ENCODE measurements at places on chromosomes 6 and 20.

GRCh38 chr6:13354331-13355042, 26.1 kb upstream of the TBC1D7 start:
- DNase-seq, result no peak

- DNase-seq, result no peak
These were observed 4.0 kb upstream of the ZMYND8 start for GRCh38 chr20:47360297-47361056.

GRCh38 chr6:157595768-157596167, 214.8 kb downstream of the ZDHHC14 start:
- no peak for DNase-seq

DNA sequence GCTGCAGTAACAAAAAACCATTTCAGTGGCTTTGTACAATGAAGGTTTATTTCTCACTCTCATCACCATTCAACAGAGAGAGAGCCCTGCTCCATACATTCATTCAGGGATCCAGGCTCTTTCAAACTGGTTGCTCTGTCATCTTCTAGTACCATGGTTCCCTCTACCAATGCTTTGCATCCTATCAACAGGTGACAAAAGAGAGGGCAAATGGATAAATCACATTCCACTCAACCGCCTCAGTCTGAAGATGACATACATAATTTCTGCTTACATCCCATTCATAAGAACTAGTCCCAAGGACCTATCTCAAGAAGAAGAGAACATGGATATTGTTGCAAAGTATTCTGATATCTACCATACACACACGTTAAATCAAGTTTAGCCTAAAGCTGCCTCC, 51.6 kb downstream of the IYD start:
- DNase-seq, result no peak

DNA sequence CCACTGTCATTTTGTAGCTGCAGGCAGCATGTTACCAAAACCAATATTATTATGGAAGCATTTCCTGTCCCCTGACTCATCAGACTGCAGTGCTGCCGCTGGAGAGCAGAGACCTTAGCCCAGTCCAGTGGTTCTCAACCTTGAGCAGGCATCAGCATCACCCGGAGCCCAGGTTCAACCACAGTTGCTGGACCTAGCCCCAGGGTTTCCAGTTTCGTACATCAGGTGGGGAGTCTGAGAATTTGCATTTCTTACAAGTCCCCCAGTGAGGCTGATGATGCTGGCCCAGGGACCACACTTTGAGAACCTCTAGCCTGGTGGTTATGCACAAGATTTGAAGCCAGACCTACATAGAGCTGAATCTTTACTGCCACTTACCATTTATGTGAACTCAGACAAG, 47.3 kb downstream of the LY86 start:
- no peak for DNase-seq

- DNase-seq, result no peak
These were observed 45.0 kb upstream of the IRF4 start for GRCh38 chr6:346386-347030.

DNA sequence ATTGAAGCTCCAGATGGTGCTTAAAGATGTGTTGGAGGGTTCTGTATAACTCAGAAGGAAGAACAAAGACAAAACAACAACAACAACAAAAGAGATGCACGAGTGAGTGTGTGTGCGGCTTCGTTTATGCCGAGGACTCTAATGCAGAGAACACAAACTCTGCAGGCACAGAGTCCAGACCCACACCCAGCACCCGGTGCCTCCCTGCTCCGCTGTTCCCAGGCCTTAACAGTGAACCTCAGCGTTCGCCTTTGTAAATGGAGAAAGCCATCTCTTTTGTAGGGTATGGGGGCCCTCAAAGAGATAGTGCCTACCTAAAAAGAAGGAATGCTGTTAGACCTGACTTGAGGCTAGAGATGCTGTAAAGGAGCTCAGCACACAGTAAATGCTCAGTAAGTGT, 243.3 kb downstream of the ERMARD start:
- DNase-seq, result no peak

DNA sequence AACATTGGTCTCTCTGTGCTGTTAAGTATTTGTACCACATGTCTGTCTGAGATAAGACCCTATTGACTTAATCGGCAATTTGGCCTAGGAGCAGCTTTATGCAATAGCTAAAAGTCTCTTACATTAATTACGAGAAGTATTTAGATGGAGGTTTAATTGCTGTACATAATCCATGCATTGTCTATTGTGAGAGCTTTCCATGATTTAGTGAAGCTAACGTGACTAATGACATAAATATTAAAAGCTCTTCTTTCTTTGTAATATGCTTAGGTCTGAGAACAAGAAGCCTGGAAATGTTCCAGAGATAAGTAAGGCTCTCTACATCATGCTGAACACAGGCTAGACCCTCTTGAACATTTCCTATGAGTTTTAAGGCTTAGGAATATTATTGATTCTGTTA, 32.7 kb upstream of the FAM83B start:
- no peak for DNase-seq

DNA sequence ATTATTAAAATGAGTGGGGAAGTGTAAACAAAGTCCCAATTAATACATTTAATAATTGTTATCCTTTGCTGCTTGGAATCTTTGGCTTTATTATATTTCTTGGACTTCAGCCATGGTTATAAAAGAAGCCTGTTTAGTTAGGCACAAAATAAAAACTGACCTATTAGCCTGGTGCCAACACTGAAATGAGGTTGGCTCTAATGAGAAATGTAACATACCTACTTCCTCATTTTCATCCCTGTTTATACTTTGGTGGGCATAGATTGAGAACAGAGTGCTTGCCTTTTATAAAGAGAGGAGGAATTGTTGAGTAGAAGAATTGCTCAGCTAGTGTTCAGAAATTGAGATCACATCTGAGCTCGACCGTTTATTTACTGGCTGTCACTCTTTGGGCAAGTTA, 471.3 kb downstream of the UTRN start:
- no peak for DNase-seq

All from activated CD4-positive, alpha-beta T cell treated with anti-CD3 and anti-CD28 coated beads, Interleukin-2, amount 50 U/mL, for 1 hour (primary cell).